ENCODE measurements at places on chromosomes 11 and 22. TPM values are rescaled to one million over a fixed set of nuclear protein-coding genes. Genes with fewer than 3 reads are reported as not detected.

Gene SLC3A2
- polyA plus RNA-seq = 162 TPM

Gene SMC1B
- not detected for polyA plus RNA-seq

Gene SLC5A4
- not detected for polyA plus RNA-seq

Gene FOLH1
- polyA plus RNA-seq = not detected

Gene SLC29A2
- polyA plus RNA-seq = 0.32 TPM

Measured in immature natural killer cell (primary cell).